ENCODE measurements at places on chromosomes 13 and 19.

GRCh38 chr19:48999481-49000325, 6.0 kb downstream of the RUVBL2 start:
- DNase-seq: peak; percentile 22

DNA sequence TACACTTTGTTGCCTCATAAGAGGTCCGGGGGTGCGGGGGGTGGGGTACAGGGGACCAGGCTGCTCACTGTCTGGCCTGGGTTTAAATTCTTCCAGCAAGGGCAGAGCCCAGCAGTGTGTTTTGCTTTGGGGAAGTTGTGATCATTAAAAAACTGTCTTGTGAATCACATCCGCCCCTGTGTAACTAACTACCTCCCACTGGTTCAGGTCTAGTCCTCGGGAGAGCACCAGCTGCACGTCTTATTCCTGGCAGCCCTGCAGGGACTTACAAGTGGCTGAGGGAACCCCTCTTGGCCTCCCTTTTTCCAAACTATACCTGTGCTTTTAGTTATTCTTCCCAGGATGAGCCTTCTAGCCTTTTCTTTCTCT, 127.5 kb downstream of the SIPA1L3 start:
- no peak for DNase-seq

GRCh38 chr19:55640043-55640576, 692 bp upstream of the ZNF580 start:
- no peak for DNase-seq

DNA sequence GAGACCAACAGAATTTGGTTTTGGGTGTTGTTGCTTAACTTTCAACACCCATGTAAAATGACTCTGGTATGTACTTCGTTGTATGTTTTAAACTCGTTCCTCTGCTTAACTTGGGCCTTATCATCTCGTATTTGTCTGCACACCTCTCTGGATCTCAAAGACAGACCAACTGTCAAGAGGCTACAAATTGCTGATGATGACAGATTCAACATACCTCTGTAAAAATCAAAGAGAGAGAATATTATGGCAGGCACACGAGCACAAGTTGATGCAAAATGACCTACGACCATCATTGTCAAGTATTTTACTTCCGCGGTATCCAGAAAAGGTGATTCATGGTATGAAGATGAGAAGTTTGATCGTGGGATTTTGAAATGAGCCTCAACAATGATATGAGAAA, 132.1 kb upstream of the ARGLU1 start:
- DNase-seq: no peak

DNA sequence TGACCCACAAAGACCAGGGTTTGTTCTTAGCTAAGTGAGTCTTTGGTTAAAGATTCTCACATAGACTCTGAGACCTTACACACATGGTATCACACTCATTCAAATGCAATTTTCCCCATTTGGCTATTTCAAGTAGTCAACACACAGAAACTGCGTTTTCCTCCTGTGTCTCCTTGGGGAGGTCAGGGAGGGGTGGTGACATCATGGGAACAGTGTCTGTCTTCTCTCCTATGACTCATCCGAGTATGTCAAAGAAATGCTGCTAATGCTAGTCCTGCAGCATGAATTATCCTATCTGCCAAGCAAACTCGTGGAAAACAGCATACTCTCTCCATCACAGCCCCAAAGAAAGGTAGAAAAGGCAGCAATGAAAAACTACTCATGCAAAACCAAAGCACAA, 100.2 kb downstream of the ENOX1 start:
- no peak for DNase-seq

DNA sequence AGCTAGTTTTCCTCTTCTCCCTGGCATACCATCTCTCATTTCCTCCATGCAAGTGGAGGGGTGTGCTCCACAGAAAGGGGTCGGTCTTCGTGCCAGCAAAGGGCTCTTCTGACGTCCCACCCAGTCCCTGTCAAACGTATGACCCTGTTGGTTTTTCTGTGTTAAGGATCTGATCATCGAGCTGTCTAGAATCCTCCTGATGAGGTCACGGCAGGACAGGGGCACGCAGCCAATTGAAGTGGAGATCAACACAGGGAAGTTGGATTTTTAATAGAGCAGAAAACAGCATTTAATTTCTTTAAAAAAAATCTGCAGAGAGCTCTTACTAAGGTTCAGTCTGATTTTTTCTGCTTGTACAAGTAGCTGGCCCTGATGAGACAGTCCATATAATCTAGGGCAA, 339.4 kb downstream of the TEX29 start:
- no peak for DNase-seq

- DNase-seq: no peak
Observed at GRCh38 chr13:94123557-94123956, 355.9 kb downstream of the DCT start.

GRCh38 chr13:84118839-84119409, 236.7 kb upstream of the SLITRK1 start:
- no peak for DNase-seq

GRCh38 chr13:34842466-34842865, 99.6 kb upstream of the NBEA start:
- no peak for DNase-seq

All from stimulated activated CD8-positive, alpha-beta memory T cell treated with anti-CD3 and anti-CD28 coated beads, Interleukin-4, amount 100 ng/mL, for 4 hours (primary cell).